NCI-H510A treated with DMSO at 0.1 percent for 48 hours (cell line): ENCODE measurements at places on chromosomes 5 and 9.

DNA sequence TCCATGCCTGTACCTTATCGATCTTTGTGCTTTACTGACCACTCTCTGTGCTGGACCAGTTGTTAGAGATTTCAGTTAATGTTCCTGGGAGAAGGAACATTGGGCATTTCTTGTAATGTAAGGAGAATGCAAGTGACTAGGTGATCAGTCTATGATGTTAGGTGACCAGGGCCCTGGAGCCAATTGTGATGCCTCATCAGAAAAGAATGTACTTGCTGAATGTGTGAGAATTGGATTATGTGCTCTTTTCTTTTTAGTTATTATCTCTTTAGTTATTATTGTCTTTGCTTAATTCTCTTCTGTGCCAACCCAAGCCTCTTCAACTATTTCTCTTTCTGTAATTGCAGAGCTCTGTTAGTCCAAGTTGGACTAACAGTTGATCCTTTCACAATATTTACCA, 92.9 kb downstream of the LRRC70 start:
- DNase-seq = no peak

GRCh38 chr9:89988458-89988857, 383.6 kb downstream of the GADD45G start:
- DNase-seq = no peak

GRCh38 chr9:108551030-108551841, 304.6 kb downstream of the ACTL7B start:
- DNase-seq = no peak

GRCh38 chr9:129888293-129889121, 53.2 kb downstream of the USP20 start:
- no peak for DNase-seq

- DNase-seq = peak; percentile 19
Observed at GRCh38 chr5:147576646-147577535, 67.0 kb upstream of the DPYSL3 start.

DNA sequence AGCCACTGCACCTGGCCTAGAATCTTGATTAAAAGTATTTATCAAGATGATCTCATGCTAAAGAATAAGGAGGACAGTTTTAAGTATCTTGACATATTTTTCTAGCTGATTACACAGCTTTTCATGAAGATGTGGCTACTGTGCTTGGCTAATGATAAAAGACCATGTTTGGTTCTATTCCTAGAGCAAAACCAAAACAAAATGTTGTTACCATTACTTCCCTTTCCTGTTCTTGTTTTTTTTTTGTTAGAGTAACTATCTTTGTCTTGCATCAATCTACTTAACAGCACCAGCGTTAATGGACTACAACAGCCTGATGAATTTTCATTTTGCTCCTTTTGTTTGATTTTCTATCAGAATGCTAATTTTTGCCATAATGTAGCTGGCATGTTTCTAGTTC, 86.2 kb upstream of the DHFR start:
- no peak for DNase-seq

- peak; percentile 37 for DNase-seq
Observed at GRCh38 chr5:102755686-102756371, 724 bp downstream of the PAM start.

DNA sequence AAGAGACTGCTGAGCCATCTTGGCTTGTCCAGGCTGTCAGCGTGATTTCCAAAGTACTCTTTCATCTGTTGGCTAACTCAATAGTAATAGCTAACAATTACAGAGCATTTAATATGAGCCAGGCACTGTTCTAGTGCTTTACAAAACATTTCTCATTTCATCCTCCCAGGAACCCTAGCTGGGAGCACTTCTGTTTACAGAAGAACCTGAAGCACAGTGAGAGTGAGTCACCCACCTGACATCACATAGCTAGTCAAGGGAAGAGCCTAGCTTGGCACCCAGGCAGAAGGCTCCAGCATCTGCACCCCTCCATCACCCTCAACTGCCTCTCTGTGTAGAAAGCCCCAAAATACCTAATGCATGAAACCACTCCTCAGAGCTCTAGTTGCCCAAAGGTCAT, 57.5 kb upstream of the IQGAP2 start:
- no peak for DNase-seq

DNA sequence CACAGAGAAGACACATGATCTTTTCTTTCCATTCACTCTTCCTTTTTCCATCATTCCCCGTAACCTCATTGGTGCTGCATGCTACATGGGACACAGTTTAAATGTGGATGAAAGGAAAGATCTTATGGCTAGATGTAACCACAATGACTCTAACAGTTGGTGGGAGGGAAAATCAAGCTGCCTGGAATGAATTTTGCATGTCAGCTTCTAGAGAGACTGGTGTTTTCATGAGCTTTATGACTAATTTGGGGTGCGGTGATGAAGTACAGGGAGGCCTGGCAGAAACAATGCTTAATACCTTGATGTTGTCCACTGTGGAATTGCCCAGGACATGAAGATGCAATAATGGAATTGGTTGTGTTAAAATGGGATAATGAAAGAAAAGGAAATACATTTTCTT, 55.9 kb upstream of the MYO10 start:
- no peak for DNase-seq

GRCh38 chr9:581673-582497, 259.6 kb upstream of the DMRT1 start:
- no peak for DNase-seq

DNA sequence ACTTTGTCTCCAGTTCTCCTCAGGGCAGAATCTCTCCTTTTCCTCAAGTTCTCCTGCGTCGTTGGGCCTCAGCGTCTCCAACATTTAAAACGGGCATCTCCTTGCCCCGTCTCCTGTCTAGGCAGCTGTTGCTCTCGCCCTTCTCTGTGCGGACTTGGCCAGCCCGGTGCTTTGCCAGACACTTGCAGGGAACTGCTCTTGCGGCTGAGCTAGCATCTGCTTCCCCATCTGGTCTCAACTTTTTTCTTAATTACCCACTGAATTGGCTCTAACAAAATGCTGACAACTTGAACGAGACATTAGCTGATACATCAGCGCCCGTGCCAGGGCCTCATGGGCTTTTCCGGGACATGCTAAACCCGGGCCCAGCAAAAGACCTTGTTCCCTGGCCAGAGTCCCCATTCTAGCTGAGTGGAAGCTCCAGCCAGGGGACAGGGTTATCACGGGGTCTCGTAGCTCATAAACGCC, 25.1 kb downstream of the ZNF618 start:
- no peak for DNase-seq

GRCh38 chr9:89497978-89498851, at the start of gene SEMA4D:
Gene SEMA4D (minus strand): TSS chr9:89498113. CDS start chr9:89405456, 92,657 bp downstream.
- DNase-seq = peak; percentile 32

DNA sequence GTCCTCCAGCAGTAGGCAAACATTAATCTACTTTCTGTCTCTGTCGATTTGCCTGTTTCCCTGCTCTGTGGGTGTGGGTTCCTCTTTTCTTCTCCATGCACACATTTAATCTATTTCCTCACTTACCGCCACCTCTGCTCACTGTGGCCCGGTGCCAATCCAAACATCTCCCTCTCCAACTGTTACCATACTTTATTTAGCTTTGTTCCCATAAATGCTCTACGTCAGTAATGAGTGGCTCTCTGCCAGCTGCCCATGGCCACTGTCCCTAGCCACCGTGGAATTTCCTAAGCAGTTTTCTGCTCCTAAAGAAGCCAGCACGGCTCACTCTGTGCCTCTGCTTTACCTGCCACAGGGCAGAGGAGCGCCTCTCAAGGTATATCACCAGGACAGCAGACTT, 19.5 kb upstream of the GOLPH3 start:
- DNase-seq = peak; percentile 97

- no peak for DNase-seq
Observed at GRCh38 chr5:67886761-67887160, 328.8 kb upstream of the PIK3R1 start.

GRCh38 chr5:142852416-142853198, 82.4 kb downstream of the ARHGAP26 start:
- no peak for DNase-seq

DNA sequence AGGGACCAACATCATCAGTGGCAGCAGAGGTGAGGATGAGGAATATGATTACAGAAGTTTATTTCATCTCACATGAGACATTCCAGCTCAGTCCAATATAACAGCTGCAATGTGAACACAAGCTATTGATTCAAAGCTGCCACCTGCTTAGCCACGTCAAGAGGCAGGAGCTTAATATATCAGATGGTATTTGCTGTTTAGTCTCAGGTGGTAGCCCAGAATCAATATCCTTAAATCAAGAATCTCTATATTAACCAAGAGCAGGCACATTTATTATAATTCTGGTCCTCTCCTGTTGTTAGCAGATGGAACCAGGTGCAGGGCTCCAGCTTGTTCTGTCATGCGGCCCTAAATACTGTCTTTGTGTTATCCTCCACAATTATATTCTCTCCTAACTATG, 431.6 kb downstream of the ICE1 start:
- DNase-seq = peak; percentile 66

DNA sequence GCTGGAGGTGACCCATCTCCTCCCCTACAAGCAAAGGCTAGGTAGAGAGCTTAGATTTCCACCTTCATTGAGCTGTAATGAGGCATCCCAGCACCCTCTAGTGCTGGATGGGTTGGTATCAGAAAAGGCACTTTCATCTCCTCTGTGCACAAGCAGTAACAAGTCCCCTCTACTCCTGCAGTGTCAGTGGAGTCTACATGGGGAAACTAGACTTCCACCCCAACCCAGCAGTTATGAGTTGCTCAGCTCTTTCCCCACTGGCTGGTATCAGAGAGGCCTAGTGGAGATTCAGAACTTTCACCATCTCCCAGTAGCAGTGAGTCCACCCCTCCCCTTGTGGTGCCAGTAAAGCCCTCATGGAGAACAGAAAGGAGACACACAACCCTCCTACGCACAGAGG, 17.9 kb downstream of the FCN1 start:
- DNase-seq = no peak

- DNase-seq = no peak
Observed at GRCh38 chr9:123775289-123776284, 154.3 kb downstream of the DENND1A start.

GRCh38 chr9:69314547-69314946, 10.5 kb upstream of the ENTREP1 start:
- DNase-seq = no peak

DNA sequence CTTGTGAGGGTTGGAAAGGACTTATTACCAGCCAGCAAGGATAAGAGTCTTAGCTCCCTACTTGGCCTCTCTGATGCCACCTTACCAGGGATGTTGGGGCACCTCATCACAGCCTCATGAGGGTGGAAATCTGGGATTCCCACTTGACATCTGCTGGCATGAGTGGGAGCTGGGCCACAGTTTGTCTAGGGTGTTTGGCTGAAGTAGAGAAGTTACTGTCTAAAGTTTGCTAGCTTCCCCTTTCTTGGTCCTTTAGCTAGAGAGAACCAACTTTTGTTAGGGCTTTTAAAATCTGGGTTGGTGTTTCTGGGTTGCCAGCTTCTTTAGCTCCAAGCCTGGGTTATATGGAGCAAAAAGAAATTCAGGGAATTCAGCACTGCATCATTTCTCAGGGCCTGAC, 57.5 kb upstream of the GNA14 start:
- DNase-seq = no peak

GRCh38 chr9:117156771-117157535, 257.9 kb downstream of the ASTN2 start:
- DNase-seq = no peak

DNA sequence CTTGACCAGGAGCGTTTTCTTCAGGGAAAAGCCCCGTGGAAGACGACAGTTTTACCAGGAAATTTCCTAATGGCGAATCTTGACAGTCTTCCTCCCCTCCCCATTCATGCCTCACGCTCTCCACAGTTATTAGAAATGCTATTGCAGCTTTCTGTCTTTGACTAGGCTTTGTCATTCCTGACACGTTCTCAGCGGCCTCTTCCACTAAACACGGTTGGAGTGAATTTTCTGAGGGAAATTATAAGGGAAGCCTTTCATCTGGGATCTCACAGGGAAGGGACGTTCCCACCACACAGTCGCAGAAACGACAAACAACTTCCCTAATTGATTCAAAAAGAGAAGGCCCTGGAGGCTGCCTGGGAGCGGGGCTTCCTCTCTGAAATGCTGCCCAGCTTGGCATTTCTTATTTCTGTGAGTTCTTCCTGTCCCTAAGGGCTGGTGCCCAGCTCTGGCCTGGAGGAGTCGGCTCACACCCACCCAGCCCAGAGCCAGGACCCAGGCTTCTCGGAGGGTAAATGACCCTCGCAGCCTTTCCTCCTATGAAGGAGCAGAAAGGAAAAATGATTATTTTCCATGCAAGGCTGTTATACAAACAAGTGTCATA, 57.1 kb upstream of the PPP1R26 start:
- DNase-seq = no peak

DNA sequence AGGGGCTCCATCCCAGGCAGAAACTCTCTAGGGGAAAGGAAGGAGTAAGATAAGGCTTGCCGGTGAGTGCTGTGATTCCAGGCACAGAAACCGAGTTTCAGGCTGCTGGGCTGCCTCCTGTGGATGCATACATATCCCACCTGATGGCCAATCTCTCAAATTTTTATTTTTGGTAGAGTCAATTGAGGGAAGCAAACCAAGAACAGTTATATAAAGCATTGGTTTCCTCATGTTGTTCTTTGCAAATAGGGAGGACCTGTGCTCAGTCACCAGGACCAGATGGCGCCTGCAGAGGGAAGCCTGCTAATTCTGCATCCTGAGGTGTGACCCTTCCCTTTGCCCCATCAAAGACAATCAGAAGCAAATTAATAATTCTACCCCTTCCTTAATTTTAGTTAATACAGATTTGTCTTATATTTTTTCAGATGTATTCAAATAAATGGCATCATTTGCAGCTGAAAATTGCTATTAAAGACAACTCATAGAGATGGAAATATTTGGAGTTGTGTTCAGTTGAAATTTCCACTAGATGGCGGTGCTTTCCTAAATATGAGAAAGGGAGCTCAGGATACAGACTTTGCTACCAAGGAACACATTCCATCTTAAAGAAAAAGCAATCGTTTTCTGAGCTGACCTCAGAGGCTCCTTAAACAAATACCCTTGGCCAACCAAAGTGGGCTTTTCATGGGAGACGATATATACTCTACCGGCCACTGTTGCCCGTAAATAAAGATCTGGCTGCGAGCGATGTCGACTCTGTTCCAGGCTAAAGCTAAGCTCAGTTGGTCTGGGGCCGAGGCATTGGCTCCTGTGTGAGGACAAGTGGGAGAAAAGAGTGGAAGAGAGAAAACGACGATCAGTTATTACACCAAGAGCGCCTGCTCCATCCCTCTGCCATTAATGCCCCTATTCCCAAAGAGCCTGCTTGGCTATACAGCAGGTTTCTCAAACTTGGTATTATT, 225.7 kb upstream of the KLF9 start:
- peak; percentile 63 for DNase-seq

- no peak for DNase-seq
Observed at GRCh38 chr5:116766470-116766947, 191.9 kb upstream of the SEMA6A start.
